ENCODE measurements at places on chromosomes 16 and 17.

DNA sequence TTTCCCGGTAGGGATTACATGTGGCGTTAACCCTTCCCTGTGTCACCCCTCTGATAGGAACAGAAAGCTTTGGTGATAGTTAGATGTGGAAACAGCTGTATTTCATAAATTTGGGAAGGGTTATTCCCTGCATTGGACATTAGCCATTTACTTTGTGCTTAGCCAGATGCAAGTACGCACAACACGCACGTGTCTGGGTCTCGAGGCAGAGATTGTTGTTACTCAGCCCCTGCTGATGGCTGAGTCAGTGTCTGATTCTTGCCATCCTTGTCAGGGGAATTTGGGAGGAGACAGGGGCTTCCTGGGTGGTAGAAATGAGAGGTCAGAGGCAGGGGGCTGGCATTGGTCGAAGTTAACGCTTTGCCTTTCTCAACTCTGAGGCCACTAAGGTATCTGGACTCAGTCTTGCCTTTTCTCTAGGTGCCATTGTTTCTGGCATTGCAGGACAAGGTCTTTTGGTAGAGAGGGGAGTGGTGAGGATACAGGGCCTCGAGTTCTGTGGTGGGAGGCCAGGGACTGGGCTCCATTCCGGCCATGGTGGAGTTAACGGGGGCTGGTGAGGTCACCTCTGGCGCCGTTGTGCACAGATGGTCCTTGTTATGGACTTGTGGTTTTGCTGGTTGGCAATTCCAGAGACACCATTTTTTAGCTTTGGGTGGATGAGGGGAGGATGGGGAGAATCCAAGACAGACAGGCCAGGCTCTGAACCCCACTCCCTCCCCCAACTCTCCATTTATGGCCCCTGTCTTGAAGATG lies 8.2 kb downstream of the MMP2 start:
- DNase-seq, result no peak

DNA sequence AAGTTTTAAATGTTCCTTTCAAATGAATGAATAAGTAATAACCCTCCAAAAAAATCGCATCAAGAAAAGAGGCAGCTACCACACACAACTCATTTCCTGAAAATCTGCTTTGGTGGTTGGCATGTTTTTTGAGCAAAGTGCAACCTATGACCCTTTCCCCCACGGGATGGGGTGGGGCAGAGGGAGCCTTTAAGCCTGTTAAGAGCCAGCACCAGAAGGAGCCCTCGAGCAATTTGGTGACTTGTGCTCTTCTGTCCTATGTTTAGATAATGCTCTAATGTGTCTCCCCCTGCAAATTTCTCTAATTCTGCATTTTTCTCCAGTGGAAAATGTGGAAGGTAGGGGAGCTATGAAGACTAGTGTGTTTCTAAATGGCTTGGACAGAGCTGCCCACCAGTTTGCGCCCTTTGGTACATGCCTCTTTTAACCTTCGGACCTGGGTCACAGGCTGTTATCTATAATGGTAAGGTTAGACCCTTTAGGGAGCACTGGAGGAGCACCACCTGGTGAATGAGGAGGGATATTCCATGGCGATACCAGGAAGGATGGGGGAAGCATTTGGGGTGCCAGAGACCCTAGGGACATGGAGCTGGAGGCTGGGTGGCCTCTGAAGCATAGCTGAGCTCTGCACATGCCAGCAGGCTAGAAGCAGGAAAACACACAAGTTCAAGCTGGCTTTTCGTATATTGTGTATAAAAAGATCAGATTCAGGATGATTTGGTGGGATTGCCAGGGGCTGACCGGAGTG lies 1.6 kb downstream of the PYCARD start:
- peak; percentile 89 for DNase-seq

DNA sequence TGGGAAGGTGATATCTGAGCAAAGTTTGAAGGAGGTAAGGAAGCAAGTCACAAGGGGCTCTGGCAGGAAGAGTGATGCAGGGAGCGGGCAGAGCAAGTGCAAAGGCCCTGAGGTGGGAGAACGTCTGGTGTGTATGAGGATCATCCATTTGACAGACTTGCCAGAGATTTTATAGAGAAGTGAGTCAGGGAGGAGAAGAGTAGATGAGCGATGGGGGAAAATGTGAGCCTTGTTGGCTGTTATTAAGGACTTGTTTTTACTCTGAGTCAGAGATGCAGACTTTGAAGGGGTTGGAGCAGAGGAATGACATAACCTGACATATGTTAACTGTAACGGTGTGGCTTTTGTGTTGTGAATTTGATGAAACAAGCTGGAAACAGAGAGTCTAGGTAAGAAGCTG lies 3.5 kb upstream of the CLEC10A start:
- DNase-seq, result no peak

DNA sequence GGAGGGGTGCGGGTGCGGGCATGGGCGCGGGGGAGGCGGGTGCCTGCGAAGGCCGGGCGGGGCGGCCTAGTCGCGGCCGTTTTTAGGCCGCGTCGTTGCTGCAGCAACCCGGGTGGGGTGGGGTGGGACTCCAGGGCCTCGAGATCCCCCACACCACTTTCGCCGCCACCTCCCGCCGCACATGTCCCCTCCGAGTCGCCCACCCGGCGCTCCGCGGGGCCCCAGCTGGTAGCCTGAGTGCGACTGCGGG lies 11.3 kb downstream of the TBX2 start:
- DNase-seq, result no peak

GRCh38 chr17:56995766-56996165 lies 17.8 kb downstream of the SCPEP1 start:
- no peak for DNase-seq

DNA sequence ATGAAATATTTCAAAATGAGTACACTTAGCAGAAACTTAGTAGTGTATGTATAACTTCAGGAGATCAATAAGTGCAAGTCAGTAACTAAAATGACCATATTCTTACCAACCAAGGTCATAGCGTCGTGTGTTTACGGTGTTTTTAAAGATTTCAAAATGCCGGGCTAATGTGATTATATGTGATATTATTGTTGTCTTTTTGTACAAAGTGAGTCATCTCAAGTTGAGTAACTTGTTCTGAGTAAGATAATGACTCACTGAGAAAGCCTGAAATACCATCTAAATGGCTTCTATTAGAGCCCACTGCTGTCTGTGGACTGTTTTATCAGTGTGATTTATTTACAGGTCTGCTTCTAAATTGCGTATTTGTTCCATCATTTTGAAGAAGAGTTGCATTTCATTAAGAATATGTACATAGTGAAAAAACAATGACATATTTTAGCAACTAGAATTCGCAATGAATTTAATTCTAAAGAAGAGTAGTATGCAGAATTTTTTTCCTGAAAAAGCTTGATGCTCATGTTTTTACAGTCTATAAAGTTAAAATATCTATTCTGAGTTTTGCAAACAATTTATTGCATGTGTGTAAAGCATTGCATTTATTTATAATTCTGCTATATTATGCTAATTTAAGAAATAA lies 12.7 kb downstream of the KRT12 start:
- DNase-seq, result peak; percentile 30

GRCh38 chr16:79439901-79440300 lies 160.6 kb downstream of the MAF start:
- DNase-seq, result peak; percentile 15

Data from hematopoietic multipotent progenitor cell treated with erythropoietin and hydrocortisone succinate and interleukin-3 and kit ligand, for 4 days (in vitro differentiated cells).